ENCODE measurements at places on chromosomes 3 and 15.

- DNase-seq, result no peak
Measured at GRCh38 chr3:159977295-159977694, 11.3 kb upstream of the IL12A start.

DNA sequence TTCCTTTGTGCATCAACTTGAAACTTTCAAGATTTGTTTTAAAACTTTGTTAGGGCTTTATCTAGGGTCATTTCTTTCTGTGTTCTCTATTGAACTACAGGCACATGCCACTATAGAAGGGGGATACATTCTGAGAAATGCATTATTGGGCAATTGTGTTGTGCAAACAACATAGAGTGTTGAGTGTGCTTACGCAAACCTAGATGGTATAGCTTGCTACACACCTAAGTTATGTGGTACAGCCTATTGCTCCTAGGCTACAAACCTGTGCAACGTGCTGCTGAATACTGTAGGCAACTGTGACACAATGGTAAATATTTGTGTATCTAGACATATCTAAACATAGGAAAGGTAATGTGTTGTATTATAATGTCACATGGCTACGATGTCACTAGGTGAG is 33.0 kb upstream of the KLF13 start:
- no peak for DNase-seq

GRCh38 chr3:32457971-32458471 is 44.6 kb downstream of the CMTM6 start:
- DNase-seq, result no peak

GRCh38 chr15:53434174-53434678 is 325.2 kb downstream of the WDR72 start:
- DNase-seq, result no peak

- DNase-seq, result no peak
Measured at GRCh38 chr15:71002316-71002715, 109.7 kb downstream of the LRRC49 start.

- DNase-seq, result no peak
Measured at GRCh38 chr15:26242565-26243071, 379.5 kb upstream of the ATP10A start.

DNA sequence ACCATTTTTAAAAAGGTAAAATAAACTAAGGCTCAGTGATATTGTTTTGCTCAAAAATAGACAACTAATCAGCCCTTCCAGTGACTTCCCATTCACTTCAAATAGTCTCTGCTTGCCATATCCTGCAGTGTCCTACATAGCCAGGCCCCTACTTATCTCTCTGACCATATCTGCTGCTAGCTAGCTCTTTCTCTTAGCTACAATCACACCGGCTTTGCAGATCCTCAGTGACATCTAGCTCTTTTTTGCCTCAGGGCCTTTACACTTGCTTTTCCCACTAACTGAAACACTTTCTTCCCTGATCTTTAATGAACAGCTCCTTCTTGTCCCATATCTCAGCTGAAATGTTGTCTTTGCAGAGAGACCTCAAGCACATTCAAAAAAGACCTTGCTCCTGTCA is 161.3 kb downstream of the IL5RA start:
- no peak for DNase-seq

DNA sequence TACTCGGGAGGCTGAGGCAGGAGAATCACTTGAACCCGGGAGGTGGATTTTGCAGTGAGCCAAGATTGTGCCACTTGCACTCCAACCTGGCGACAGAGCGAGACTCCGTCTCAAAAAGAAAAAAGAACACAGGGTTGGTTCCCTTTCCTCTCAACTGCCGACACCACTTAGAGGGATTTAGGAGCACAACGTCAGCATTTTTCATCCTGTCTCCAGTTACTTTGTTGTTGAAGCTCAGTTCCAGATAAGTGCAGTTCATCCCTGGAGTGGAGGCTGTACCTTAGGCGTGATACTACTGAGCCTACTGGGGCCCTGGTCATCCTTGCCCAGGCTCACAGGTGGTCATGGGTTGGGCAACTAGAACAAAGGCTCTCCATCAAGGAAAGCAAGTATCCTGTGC is 15.3 kb upstream of the GK5 start:
- DNase-seq, result no peak

- no peak for DNase-seq
Measured at GRCh38 chr3:187743195-187744141, 1.8 kb downstream of the BCL6 start.

DNA sequence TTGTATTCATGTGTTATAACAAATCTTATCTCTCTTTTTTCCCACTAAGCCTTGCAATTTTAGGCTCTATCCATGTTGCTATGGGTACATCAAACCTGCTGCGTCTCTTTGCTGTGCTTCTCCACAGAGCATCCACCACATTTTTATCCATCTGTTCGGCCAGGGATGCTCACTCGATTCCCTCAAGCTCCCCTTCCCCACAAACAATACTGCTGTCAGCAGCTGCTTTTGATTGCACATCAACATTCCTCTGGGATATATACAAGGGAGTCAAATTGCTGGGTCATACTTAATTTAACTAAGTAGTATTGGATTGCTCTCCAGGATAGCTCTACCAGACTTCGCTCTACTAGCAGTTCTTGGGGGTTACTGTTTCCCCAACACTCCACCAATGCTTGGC is 36.8 kb downstream of the TMEM108 start:
- DNase-seq, result no peak

- DNase-seq, result no peak
Measured at GRCh38 chr15:38589502-38589901, 24.9 kb upstream of the RASGRP1 start.

DNA sequence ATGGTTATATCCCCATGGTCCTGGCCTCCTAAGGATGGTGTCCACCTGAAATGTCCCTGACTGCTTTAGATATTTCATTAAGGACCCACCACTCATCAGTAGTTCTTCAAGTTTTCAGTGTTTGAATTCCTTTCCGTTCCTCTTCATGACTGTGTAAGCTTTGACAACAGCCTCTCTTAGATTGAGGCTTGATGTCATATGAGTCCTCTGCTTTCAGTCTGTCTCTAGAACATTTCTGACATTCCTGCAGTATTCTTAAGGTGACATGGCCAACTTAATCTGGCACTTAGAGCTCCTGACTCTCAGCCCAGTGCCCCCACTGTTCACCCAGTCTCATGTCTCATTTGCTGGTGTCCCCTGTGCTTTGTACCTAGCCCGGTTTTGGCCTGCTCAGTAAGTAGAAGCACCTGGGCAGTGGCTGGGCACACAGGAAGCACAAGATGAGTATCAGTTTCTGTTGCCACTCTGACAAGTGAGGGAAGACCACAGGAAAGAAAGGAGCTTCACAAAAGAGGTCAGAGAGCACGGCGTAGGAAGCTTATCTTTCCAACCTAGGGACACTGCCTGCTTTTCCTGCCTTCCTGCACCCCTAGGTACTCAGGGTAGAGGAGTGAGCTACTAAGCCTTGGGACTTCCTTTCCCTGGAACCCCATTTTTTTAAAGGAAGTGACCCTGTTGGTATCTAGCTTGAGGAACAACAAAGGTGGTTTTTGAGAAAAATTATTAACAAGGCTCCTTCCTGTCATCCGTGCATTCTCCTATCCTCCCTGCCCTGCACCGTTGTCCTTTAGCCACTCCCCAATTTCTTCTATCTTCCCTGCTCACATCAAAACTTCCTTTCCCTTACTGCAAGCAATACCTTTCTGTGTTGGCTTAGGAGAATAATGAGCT is 103.1 kb downstream of the KLHL25 start:
- DNase-seq, result no peak

GRCh38 chr15:53378096-53378800 is 381.2 kb downstream of the WDR72 start:
- no peak for DNase-seq

GRCh38 chr3:41299036-41299435 is 99.7 kb downstream of the CTNNB1 start:
- DNase-seq, result no peak

DNA sequence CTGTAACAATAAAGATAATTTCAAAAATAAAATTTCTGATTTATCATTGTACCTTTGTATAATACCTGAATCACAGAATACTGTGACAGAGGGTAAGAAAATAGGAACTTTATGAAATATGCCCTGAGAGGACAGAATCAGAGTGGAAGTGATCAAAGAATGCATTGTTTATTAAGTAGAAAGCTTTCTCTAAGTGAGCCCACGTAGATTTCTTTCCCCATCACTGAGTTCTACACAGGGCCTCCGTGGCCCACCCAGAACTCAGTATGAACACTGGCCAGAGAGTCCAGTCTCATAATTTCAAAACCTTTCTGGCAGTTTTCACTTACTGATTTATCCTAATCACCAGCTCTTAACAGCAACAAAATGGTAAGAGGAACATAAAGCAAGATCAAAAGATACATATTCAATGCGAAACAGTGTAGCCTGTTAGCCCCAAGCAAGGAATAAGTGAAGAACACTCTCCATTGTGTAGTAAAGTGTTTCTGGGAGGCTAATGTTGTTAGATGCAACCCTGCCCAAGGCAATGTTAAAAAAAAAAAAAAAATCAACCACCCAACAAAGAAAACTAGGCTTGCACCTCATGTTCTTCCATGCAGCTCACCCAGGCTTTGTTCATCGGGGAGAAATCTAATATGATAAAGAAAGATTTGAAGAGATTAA is 341.3 kb downstream of the LSAMP start:
- DNase-seq, result no peak

DNA sequence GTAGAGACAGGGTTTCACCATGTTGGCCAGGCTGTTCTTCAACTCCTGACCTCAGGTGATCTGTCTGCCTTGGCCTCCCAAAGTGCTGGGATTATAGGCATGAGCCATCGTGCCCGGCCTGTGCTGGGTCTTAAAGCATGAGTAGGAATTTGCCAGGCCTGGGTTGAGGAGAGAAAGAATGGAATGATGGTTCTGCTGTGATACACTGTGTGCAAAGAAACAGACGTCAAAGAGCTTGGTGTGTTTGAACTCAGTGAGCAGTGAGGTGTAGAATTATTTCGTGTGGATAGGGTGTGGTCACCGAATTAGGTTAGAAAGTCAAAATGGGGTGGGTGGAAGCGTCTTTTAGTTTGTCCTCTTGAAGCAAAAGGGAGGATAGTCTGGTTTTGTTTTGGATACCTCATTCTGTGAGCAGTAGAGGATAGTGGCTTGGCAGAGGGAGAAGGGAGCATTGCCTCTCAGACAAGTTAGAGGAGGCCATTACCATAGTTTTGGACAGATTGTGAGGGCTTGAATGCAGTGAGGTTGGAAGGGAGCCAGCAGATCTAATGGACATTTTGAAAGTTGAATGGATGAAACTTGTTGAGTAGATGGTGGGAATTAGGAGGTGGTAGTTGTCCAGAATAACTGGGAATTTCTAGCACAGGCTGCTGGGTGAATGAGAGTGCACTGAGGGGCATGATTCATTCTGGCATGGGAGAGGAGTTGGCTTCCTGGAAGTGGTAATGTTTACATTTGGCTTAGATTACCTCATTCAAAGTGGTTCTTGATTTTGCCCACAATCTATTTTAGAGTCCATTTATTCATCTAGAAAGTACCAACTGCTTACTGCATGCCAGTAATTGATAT is 27.2 kb downstream of the AKAP13 start:
- no peak for DNase-seq

DNA sequence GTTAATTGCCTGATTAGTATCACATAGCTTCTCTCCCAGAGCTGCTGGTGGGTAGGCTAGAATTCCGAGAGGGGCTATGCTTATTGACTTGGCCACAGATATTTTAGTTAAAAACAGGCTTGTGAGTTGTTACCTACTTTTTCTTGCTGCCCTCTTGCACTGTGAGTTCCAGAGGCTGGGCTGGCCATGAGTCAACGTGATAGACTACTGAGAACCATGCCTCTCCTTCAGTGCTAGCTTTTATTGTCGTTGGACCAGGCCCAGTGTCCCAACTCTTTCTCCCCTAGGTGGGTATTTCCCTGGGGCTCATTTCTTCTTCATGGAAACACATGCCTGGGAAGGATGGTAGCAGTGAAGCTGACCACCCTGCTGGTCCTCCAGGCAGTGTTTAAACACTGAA is 20.4 kb upstream of the PCOLCE2 start:
- no peak for DNase-seq

DNA sequence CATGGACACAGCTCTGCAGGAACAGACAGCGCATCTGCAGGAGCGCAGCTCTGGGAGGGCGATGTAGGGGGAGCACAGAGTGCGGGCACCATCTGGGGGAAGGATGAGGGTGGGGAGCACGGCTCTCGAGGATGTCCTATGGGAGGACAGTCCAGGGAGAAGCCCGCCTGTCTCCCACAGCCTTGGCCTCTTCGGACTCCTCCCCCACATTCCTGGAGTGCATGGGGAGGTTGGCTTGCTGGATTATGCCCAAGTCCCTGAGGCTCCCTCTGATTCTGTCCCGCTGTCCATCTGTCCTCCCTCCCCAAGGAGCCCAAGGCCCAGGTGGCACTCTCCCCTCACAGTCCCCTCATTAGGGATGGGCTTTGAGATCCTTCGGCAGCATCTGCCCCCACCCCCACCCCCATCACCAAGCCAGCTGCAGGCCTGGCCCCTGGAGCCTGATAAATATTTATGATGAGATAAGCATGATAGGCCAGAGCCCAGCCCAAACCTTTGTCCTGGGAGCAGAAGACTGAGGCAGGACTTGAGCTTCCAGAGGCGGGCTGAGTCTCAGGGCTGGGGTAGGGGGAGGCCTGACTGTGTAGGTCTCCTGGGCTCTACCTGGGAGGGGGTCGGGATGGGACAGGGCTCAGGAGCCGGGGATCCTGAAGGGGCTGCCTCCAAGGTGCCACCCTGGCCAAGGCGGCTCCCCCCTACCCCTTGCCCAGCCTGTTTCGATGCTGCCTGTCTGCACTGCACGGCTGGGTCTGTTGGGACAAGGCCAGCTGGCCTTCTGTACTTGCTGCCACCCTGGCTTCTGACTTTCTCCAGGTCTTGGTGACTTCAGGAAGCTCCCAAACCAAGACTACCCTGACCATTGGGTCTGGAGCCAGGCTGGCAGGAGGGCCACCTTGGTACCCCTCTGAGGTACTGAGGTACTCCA is 28.6 kb upstream of the SEMA3F start:
- no peak for DNase-seq

DNA sequence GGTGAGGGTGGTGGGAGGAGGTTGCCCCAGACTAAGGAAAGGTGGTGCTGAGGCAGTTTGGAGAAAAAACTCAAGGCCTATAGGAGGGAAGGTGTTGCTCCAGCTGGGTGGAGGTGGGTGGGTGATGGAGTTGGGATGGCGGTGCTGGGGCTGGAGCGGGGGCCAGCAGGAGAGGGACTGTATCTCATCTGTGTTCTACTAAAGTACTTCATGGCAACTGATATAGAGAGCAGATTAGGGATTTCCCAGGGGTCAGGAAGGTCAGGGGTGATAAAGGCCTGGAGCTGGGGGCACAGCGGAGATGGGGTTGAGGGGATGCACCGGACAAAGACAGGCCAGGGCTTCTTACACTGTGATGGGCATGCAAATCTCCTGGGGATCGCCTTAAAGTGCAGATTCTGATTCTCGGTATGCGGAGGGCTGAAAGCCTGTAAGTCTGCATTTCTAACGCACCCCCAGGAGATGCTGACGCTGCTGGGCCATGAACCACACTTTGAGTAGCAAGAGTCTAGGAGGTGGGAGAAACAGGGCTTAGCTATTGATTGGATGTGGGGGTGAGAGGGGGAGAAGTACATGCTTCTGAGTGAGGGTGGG is 4.2 kb downstream of the KLHL40 start:
- no peak for DNase-seq

GRCh38 chr15:35713733-35714132 is 167.8 kb upstream of the DPH6 start:
- DNase-seq, result no peak
